ENCODE measurements at places on chromosomes 13 and 19.

DNA sequence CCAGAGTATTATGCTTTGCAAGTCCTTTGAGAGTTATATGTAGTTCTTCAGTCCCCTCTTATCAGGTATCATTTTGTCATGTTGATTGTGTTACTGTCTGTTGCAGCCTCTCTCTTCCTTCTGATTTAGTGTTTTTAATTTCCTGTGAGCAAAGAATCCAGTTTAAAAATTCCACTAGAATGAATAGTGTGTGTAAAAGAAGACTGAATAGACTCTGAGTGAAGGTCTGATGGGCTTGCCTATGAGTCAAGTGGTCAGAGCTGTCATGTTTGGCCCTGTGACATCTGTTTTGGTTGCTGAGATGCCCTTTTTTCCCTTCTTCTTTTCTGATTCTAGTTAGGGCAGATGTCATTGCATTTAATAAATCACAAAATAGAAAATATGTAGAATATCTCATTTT lies 23.3 kb upstream of the KCTD4 start:
- no peak for DNase-seq

DNA sequence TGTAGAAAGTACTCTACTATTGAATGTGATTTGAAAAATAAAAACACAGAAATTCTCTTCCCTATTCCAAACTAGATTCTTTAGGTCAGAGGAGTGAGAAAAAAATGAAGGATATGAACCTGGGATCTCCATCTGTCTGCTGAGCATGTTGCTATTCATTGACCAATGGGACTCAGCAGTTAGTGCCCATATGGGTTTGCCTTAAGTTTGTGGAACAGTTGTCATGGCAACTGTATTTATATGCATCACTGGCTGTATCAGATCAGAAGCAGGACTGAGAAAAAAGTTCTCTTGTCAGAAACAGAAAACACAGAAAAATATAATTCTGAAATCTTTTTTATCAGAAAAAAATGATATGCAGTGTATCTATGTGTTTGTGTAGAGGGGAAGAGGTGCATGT lies 73.3 kb upstream of the ATXN8OS start:
- DNase-seq = no peak

- DNase-seq = peak; percentile 59
Measured at GRCh38 chr13:75481176-75482069, 546 bp downstream of the TBC1D4 start.

DNA sequence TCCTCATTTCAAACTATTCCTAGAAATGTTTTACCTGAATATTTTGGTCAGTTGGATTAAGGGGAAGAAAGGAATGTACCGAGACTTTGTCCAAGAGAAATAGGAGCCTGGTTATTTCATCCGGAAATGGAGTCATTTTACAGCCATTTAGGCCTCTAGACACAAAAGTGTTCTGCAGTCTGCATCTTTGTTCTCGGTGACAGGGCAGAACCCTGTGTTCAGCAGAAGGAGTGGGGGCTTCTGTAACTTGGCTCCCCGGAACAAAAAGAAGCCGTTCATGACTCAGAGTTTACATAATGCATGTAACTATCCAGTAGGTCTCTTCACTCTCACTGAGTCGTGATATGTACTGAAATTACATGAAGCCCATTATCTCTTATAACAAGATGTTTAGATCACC lies 21.6 kb upstream of the FNDC3A start:
- DNase-seq = no peak

DNA sequence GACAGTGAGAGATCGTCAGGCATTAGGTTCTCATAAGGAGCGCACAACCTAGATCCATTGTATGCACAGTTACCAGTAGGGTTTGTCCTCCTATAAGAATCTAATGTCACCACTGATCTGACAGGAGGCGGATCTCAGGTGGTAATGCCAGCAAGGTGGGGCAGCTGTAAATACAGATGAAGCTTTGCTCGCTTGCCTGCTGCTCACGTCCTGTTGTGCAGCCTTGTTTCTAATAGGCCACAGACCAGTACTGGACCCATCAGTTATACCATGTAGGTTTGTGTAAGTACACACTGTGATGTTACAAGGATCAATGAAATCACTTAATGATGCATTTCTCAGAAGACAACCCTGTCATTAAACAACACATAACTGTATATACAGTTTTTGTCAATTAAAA lies 23.5 kb downstream of the VWA8 start:
- no peak for DNase-seq

GRCh38 chr13:105611424-105611823 lies 924.0 kb downstream of the EFNB2 start:
- no peak for DNase-seq

DNA sequence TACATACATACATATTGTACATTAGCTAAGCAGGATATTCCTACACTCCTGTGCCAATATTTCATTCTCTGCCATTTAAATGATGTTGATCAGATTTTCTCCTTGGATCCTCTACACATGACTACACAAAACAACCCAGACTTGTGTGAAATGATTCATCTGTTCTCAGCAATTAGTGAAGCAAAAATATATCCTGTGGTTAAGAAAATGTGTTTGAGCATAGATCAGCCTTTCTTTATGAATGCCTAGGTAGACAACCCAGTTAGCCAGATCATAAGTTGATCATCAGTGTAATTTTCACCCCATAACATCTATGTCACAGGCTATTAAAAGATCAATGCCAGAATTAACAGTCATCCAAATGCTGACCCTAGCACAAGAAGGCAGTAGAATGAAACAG lies 275.2 kb upstream of the EDNRB start:
- no peak for DNase-seq

DNA sequence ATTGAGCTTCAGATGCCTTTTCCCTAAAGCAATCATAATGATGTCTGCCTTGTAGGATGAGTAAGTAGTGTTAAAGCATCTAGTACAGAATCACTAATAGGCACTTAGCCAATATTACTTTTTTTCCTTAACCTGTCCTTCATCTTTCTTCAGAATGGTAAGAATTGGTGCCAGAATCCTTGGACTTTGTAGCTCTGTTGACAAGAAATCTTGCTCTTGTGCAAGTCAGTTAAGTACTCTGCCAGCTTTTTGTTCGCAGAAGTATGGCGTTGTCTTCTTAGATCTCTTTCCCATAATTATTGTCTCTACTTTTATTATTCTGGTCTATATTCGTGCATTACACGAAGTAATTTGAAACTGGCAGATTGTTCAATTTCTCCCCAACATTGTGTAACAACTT lies 554.5 kb downstream of the PCDH9 start:
- DNase-seq = no peak

- DNase-seq = no peak
Measured at GRCh38 chr13:73223372-73223781, 164.6 kb downstream of the KLF5 start.

DNA sequence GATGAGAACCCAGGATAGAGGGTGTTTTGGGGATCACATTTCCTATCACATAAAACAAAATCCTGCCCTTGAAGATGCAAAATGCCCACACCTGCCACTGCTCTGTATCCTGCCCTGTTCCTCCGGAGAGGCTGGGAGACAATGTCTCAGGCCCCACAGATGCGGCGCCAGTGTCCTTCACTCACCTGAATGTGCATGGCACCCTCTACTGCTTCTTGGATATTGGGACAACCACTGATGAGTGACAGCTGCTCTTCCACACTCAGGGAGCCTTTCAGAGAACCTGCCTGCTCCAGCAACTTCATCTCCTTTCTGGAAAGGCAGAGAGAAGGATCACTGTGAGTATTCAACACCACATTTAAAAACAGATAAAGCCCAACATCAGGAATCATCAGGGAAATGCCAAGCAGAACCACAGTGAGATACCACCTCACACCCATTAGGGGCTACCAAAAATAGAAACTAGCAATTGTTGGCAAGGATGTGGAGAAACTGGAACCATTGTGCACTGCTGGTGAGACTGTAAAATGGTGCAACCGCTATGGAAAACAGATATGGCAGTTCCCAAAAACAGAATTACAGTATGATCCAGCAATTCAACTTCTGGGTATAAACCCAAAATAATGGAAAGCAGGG lies 36.4 kb downstream of the CRYL1 start:
- DNase-seq = peak; percentile 59

DNA sequence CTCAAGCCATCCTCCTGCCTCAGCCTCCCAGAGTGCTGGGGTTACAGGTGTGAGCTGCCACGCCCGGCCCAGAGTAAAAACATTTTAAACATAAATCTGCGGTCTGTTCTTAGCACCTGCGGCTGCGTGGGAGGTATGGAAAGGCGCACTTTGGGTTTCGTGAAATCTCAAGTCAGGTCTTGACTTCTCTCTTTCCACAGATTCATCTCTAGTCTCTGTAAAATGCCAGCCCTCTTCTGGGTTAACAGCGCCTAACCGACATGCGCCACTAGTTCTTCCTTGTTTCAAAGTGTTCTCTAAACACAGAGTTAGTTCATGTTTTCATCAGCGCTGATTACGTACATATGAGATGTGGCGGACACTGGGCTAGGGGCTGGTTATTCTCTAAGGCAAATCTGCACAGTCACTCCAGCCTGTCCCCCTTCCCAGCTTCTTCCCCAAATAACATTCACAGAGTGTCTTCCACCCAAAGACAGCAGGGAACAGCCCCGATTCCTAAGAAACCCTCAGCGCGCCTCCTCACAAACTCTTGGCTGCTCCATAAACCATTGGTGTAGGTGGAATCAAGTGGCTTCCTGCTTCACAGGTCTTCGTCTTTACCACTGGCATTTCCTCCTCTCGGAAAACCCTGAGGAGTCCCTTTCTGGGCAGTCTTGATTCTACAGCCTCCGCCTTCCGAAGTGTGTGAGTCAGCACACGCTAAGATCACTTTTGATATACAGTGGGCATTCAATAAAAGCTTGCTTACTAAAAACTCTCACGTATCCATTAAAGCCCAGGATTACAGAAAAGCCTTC lies 1.4 kb downstream of the PARP4 start:
- DNase-seq = peak; percentile 78

GRCh38 chr13:99431927-99432608 lies 69.2 kb upstream of the TM9SF2 start:
- DNase-seq = no peak

DNA sequence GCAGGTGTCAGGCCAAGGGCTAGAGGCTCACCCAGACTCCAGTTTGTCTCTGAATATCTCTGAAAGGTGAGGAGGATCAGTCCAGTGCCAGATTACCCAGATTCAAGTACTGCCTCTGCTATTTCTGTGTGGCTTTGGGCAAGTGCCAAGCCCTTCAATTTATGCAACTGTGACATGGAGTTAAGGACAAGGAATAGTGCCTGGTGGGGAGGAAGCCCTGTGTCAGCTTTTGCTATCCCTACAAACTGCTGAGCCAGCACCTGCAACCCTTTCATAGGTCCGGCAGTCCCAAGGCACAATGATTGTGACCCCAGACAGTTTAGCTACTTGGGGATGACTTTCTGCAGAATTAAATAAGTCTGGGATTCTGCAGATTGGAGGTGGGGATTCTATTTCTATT lies 123.0 kb downstream of the KL start:
- DNase-seq = no peak

DNA sequence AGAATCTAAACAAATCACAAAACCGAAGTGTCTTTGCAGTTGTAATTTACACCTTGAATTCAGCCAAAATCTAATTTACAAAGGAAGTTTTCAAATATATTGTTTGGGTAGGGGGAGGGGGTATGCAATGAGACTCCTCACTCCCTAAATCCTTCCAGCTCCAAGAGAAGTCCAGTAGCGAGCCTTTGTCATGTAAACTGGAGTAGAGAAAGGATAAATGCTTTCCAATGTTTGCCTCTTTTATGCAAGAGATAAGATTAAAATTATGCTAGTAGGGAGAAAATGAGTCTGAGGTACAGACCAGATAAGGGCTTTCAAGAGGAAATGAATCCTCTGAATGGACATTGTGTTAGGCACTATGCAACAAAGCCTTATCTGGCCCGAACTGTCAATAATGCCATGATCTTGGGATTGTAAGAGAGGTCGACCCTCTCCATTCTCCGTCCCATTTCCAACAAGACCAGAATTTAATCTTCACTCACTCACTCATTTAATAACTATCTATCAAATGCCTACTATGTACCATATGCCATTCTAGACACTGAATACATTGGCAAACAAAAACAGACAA lies 199.2 kb downstream of the LACC1 start:
- peak; percentile 38 for DNase-seq

DNA sequence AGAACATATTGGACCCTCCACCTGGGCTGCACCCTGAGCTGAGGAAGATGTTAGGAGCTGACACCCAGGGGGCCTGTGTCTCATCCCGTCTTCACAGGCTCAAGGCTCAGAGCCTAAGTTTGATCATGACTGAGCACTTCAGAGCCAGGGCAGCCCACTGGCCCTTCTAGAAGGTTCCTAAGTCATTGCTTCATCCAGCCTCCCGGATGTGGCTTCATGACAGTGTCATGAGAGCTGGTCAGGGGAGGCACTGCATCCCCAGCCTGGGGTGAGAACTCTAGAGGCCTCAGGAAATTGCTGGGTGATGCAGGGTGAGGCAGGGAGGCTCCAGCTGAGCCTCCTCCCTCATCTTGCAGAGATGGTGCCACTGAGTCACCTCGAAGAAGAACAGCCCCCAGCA lies 24.9 kb upstream of the PIK3R2 start:
- DNase-seq = peak; percentile 55

GRCh38 chr13:71144883-71145282 lies 722.1 kb downstream of the DACH1 start:
- no peak for DNase-seq

GRCh38 chr19:41998246-41999020 lies 4.4 kb upstream of the ATP1A3 start:
- peak; percentile 72 for DNase-seq

DNA sequence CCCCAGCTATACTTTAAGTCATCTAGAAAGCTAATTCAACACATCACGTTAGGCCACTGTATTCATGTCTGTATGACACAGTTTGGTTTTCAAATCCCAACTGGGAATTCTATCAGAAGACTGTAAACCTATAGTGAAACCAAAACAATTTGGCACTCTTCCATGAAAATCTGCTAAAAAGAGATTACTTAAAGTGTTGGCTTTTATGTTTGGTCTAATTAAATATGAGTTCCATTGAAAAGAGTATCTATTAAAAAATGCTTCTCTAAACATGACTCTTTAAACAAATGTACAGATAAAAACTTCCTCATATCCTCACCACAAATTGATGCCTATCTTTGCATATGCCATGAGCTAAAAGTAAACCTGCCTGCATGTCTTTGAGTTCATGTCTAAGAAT lies 25.4 kb downstream of the PCDH9 start:
- DNase-seq = peak; percentile 51

GRCh38 chr13:73129023-73129422 lies 70.2 kb downstream of the KLF5 start:
- DNase-seq = no peak

GRCh38 chr19:13765395-13766094 lies 1.2 kb downstream of the MRI1 start:
- no peak for DNase-seq

- peak; percentile 39 for DNase-seq
Measured at GRCh38 chr13:38967446-38967845, 23.2 kb downstream of the STOML3 start.

DNA sequence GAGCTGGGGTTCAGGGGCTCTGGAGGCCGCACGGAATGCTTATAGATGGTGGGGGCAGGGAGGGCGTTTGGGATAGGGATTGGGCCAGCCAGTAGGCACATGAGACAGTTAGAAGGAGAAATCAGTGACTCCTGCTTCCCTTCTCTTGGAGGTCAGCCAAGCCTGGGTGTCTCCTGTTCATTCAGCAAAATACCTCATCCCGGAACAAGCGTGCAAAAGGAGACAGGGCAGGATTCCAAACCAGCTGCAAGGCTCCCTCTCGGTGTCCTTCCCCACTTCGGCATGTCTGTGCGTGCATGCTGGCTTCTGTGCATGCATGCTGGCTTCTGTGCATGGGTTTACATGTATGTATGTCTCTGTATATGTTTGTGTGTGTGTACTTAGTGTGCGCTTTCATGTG lies 37.3 kb upstream of the PEPD start:
- no peak for DNase-seq

GRCh38 chr19:14443632-14444216 lies 10.6 kb downstream of the PKN1 start:
- DNase-seq = no peak

GRCh38 chr13:57644106-57644505 lies 12.6 kb downstream of the PCDH17 start:
- DNase-seq = no peak
